Activated CD4-positive, alpha-beta memory T cell treated with anti-CD3 and anti-CD28 coated beads for 36 hours (primary cell): ENCODE measurements at places on chromosomes 5 and 9. TPM values are rescaled to one million over a fixed set of nuclear protein-coding genes. Genes with fewer than 3 reads are reported as not detected.

Gene SH2D3C
- total RNA-seq = 35.3 TPM

Gene FBP2
- not detected for total RNA-seq

Gene PDGFRB
- 0.34 TPM for total RNA-seq

Gene CBY3
- total RNA-seq = 0.61 TPM

GRCh38 chr5:151240924-151241635, 11.9 kb upstream of the GM2A start:
- DNase-seq = no peak
